ENCODE measurements at places on chromosomes 13 and 19.
A peak's percentile ranks its signal among the peaks of the same experiment; 100 is the strongest.

DNA sequence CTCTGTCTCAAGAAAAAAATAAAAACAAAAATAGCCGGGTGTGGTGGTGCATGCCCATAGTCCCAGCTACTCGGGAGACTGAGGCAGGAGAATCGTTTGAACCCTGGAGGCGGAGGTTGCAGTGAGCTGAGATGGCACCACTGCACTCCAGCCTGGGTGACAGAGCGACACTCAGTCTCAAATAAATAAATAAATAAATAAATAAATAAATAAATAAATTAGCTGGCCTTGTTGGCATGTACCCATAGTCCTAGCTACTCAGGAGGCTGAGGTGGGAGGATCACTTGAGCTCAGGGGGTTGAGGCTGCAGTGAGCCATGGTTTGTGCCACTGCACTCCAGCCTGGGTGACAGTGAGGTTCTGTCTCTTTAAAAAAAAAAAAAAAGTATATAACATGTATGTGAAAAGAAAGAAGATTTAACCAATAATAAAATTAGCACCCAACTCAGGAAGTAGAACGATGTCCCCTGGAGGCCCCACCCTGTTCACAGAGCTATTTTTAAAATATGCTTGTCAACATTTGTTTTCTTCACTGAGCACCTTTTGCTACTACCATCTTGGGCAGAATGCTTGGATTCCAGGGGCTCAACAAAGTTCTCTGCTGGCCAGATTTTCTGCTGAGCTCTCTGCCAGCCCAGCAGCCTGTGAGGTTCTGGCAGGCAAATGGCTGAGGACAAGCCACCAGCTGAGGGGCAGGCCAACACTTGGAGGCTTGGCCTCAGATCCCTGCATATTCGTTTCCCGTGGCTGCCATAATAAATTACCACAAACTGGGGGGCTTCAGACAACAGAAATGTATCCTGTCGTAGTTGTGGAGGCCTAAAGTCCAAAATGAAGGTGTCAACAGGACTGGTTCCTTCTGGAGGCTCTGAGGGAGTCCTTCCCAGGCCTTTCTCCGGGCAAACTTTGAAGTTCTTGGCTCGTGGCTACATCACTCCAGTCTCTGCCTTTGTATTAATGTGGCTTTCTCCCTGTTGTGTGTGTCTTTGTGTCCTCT lies 5.2 kb downstream of the SLC25A42 start:
- DNase-seq: no peak

DNA sequence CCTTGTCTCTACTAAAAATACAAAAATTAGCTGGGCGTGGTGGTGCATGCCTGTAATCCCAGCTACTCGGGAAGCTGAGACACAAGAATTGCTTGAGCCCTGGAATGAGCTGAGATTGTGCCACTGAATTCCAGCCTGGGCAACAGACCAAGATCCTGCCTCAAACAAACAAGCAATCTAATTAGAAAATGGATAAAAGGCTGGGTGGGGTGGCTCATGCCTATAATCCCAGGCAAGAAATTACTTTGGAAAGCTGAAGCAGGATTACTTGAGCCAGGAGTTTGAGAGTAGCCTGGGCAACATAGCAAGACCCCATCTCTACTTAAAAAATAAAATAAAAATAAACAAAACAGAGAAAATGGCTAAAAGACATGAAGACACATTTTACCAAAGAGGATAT lies 77.0 kb downstream of the CAB39L start:
- no peak for DNase-seq

- DNase-seq: no peak
These were observed 954.7 kb downstream of the SLITRK6 start for GRCh38 chr13:84844473-84844872.

- no peak for DNase-seq
These were observed 12.4 kb downstream of the PRR36 start for GRCh38 chr19:7861619-7862412.

GRCh38 chr19:39540333-39540673 lies 342 bp upstream of the EID2 start:
- no peak for DNase-seq

GRCh38 chr19:31591258-31591657 lies 242.0 kb upstream of the TSHZ3 start:
- DNase-seq: no peak

DNA sequence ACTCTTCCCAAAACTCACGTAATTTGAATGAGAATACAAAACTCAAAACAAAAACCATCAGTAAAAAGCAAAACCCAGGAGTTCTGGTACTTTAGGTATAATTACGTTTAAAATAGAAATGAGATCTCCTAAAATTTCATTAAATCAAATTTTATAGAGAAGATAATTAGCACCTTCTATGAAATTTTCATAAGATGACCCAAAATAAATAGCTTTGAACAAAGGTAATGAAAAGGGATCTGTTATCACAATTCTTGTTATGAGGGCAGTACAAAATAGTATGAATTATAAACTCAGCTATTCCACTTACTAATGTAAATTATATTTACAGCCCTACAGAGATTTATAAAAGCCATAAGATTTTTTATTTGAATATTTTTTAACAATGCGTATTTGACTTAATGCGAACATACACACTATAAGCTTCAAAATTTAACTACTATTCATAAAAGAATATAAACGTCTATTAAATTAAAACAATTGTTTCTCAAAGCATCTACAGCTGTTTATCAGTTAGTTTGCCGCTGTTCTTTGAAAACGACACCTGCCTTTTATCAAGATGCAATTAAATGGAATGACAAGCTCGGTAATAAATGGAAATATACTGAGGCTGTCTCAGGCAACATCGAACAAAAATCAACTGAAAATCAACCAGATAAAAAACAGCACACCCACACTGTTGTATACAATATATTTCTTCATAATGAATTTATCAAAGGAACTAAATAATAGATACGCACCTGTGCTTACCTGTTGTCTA lies 63.8 kb downstream of the KCNRG start:
- no peak for DNase-seq

DNA sequence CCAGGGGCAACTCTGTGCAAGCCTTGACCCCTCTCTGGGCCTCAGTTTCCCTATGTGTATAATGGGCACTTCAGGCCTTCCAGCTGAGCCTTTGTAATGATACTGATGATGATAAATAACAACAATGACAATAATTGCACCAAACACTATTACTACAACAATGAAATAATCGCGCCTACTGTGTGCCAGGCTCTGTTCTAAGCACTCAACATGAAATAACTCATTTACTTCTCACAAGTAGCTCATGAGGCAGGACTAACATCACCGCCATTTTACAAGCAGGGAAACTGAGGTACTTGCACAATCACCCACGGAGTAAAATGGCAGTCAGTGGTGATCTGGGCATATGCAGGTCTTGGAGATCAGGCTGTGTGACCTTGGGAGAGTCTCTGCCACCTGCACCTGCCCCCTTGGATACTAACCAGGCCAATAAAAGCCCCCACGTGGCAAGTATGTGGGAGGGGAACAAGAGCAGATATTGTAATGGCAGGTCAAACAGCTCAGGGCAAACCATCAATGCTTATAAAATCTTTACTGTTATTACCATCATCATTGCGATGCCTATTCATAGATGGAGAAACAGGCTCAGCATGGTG lies 540 bp upstream of the ANGPTL8 start:
- DNase-seq: no peak

DNA sequence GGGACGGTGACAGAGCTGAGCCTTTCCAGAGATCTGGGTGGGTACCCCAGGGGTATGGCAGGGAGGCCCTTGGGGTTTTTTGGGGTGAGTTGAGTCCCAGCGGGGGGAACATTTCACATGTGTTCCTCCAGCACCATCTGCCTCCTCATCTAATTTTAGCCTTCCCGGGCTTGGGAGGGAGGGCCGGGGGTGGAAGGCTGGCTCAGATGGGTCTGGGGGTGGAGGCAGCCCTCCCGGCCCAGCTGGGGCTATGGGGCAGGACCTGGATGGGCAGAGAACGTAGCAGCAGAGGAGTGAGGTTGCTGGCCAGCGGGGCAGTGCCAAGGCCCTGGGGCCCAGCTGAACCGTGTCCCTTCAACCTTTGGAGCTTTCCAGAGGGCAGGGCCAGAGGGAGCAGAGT lies 23.5 kb downstream of the ADGRL1 start:
- no peak for DNase-seq

GRCh38 chr19:57709616-57710015 lies 612 bp upstream of the ZNF154 start:
- no peak for DNase-seq

DNA sequence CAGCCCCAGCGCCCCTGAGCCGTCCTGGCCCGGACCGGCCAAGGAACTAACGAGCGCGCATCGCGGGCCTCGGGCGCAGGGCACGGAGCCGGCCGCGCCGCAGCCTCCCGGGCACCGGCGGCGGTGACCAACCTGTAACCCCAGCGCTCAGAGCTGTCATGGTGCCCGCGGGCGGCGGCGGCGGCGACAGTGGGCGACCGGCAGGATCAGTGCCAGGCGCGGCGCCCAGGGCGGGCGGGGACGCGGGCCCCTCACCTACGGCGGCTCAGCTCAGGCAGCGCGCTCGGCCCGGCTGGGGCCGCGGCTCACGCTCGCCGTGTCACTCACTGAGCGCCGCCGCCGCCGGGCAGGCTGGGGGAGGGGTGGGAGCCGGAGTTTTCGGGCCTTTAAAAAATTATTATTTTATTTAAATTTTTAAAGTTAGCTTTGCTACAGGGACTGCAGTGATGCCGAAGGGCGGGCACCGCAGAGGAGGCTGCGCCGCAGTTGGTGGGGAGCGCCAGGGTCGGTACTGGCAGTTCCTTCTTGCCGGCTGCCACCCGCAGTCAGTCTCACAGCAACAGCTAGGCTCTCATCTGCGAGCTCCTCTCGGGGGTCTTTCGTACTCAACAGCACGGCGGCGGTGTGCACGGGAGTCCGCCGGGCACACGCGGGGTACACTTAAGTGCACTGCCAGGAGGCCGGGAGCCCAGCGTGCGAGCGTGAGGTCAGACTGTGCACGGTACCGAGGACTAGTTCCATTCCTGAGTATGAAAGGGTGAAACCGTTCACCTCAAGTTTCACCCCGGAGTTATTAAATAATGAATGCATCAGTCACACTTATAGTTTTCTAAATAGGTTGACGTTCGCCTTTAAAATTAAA lies at the start of gene NALCN:
Gene NALCN, minus strand, starts transcription at position 328 of the 862 bp plus-strand sequence. CDS start 17,382 bp downstream, outside the sequence.
- no peak for DNase-seq

GRCh38 chr19:42281827-42282762 lies 13.0 kb downstream of the CIC start:
- peak; percentile 30 for DNase-seq

GRCh38 chr13:89150362-89150761 lies 1479.2 kb downstream of the SLITRK5 start:
- no peak for DNase-seq

GRCh38 chr13:44399074-44399473 lies 25.4 kb downstream of the SERP2 start:
- no peak for DNase-seq

- DNase-seq: peak; percentile 73
These were observed 14.1 kb upstream of the CCNA1 start for GRCh38 chr13:36418022-36418805.

- DNase-seq: peak; percentile 32
These were observed 904.8 kb upstream of the PCDH20 start for GRCh38 chr13:62320129-62321108.

DNA sequence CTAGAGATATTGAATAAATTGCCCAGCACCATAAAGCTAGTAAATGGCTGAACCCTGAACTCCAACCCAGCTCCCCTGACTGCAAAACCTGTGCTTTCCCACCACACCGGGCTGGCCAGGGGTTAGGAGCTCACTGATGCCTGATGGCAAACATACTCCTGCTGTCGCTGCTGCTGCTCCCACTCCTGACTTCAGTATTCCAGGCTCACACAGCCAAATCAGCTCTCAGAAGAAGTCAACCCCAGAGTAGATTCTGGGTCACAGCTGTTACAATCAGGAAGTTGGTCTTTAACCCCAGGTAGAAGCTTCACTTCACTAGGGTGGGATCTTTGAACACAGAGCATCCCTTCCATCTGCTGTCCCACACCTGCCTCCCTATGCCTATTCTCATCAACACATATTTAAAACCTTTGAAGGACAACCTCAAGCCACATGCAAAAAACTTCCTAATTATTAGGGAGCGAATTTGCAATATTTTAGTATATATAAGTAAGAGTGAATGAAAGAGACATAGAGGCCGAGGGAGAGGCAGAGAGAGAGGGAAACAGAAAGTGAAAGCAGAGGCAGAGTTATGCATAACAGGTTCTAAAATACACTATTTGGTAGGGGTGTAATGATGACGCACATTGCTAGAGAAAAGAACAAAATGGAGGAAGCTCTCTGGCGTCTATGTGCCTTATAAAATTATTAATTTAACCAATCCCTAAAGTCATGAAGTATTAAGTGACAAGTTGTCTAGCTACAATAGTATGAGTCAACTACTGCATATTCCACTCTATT lies 99.4 kb upstream of the SERP2 start:
- no peak for DNase-seq

DNA sequence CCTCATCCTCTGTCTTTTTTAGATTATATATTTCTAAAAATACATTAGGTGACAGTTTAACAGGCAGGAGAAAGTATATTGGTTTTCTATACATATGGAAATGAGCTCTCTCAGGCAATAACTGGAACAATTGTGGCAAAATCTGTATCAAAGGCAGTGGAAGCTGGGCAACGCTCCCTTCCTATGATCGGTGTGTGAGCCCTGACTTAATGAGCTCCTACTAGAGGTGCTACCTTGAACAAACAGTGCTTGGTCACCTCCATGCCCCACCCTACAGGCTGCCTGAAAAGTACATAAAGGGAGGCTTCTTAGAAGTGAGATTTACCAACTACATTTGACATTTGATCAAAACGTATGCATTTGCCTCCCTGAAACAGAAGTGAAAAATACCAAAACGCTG lies 185.3 kb downstream of the EFNB2 start:
- no peak for DNase-seq

GRCh38 chr13:24264976-24265375 lies 44.4 kb upstream of the C1QTNF9 start:
- no peak for DNase-seq

DNA sequence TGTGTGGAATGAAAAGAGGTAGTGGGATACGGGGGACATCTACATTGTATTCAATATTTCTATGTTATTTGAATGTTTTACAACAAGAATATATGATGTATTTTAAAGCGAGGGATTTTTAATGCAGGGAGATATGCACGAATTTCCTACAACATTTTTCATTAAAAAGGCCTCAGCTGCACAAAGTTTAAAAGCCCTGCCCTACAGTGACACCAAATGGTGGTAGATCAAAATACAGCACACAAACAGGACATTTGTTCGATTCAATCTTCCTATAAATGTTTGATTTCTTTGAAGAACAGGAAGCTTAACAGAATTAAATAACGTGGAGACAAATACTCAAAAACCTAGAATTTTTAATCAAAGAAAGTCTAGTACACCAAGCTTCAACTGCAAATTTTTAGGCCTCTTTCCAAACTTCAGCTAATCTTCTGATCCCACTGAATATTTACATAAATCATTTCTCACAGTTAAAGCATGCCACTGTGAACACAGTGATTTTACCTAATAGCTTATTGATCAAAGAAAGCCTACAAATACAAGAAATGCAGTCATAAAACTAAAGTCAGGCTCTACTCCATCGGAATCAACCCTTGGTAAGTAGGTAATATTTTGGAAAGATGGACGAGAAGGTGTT lies 257.2 kb downstream of the DIAPH3 start:
- DNase-seq: no peak

GRCh38 chr19:36605101-36605876 lies at the start of gene ZNF382:
TSS of gene ZNF382 (plus strand) at chr19:36605313. CDS start at chr19:36609915, 4,602 bp downstream.
- no peak for DNase-seq

GRCh38 chr13:25881971-25882451 lies 169.8 kb downstream of the SHISA2 start:
- DNase-seq: no peak
